Cerebellar cortex (tissue), 1 donor: ENCODE measurements at places on chromosomes 3 and 15.

DNA sequence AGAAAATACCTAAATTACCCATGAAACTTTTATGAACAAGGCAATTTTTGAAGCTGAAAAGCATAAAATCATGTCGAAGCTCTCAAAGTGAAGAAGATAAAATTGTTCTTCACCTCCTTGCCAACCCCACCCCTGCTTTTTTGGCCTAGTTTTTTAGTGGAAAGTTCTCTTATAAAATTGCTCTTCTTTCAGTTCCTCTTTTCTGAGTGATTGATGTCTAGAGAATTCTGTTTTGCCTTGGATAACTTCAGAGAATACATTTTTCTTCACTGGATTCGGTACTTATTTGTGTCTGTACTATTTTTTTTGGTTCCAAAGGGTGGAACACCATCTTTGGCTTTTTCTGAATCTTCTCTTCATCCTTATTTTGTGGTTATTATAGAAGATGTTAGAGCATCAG, 25.0 kb upstream of the PYDC2 start:
- no peak for DNase-seq

DNA sequence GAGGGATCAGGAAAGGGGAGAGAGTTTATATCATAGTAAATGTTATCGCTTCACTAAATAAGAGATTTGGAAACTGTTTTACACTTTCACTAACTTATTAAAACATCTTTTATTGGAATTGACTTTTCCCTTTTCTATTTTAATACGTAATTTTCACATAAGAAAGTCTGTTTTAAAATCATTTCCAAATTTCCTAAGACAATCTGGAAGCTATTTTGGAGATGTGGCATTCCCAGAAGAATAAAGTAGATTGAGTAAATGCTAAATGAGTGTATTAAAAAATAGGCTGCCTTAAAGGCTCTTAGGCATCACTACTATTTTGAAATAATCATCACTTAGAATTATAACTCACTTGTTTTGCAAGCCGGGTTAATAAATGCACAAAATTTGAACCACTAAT, 763.5 kb downstream of the EDEM1 start:
- no peak for DNase-seq

DNA sequence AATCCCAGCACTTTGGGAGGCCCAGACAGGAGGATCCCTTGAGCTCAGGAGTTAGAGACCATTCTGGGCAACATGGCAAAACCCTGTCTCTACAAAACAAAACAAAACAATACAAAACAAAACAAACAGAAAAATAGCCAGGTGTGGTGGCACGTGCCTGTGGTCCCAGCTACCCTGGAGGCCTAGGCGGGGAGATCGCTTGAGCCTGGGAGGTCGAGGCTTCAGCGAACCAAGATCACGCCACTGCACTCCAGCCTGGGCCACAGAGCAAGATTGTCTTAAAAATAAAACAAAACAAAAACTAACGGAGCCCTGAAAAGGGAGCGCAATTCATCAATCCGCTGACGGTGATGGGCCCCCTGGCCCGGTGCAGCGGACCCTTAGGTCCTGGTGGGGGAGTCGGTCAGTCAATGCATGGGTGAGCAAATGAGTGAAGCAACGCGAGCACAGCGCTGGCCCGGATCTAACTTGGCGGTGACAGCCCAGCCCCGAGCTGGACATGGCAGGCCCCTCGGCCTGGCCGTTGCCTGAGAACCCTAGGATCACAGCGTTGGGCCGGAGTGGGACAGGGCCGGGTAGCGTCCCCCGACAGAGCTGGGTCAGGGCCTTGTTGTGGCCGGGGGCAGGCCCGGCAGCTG, 52.4 kb upstream of the BLM start:
- peak; percentile 44 for DNase-seq

GRCh38 chr3:132874701-132875100, 152.5 kb upstream of the NPHP3 start:
- DNase-seq, result no peak

DNA sequence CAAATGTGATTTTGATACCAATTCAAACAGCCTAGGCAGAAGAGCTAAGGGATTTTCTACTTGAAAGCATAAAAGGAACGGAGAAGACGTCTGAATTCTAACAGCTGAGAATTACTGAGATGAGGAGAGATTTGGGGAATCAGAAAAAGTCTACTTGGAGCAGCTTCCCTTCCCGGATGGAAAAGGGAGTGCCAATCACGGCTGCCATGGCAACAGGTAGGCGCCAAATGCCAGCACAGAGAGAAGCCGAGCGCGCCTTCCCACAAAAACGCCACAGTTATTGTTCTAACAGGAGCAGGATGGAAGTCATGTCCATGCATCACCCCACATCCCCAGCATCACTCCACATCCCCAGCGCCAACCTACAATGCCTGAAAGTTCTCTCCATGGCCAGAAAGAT, 63.5 kb upstream of the PRR20G start:
- DNase-seq, result peak; percentile 1

- no peak for DNase-seq
Observed at GRCh38 chr3:188350961-188351360, 197.0 kb downstream of the LPP start.

- no peak for DNase-seq
Observed at GRCh38 chr15:55457401-55458022, 49.2 kb downstream of the PIERCE2 start.

GRCh38 chr15:47737477-47737876, 20.2 kb downstream of the SEMA6D start:
- DNase-seq, result no peak

- DNase-seq, result no peak
Observed at GRCh38 chr15:37016231-37016630, 84.1 kb downstream of the MEIS2 start.

DNA sequence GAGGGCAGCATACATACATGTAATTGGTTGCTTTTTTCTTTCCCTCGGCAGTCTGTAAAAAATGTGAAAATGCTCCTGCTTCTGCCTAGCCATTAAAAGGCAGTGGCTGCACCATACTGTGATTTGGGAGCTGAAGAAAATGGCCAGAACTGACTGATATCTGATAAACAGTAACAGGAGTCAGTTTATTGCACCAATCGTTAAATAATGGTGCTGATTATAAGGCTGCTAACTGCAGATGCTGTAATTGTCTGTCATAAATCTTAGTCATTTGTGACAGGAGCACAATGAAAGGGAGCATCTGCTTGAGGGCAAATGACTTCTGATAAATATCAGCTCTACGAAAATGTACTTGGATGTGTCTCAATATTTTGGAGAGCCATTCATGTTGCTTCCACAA, 263.1 kb upstream of the DNAJC19 start:
- DNase-seq, result no peak

DNA sequence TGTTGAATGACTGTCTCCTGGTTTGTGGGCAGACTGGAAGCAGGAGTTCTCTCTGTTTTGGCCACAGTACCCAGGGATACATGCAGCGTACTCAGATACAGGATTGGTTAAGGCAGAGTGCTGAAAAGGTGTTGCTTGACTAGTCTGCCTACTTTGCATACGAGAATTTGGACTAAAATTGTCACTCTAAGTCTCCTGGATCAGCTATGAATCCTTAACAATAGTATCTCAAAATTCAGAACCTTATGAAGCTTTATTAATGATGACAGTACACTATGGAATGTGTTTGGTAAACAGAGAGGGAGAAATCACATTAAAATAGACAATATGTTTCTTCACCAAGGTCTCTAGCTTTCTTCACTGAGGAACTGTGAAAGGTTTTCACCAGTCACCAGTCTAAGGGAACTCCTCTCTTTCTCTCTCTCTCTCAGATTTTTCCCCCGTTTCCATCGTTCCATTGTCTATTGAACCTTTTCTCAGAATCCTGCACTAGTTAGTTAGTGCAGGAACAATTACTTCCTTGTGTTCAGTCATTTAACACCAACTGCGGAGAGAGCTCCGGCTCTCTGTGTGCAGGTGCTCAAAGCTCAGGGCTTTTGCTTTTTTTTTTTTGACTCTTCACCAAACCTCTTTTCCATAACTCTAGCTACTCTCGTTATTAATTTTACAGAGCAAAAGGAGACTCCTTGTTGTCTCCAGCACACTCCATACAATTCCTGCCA, 85.9 kb upstream of the FNDC3B start:
- DNase-seq, result no peak
